Motor neuron (in vitro differentiated cells): ENCODE measurements at places on chromosomes 12 and 14. TPM values are rescaled to one million over a fixed set of nuclear protein-coding genes. Genes with fewer than 3 reads are reported as not detected.

Gene CACNA1C
- 8.5 and 12.2 TPM in 2 replicates for total RNA-seq

Gene FOXN4
- not detected in 2 replicates for total RNA-seq

Gene LYZ
- total RNA-seq = 0.13 TPM in 1 of 2 replicates, not detected in the other

Gene GPR68
- 3.1 and 3.3 TPM in 2 replicates for total RNA-seq

Gene GPR65
- total RNA-seq = 0.24 TPM in 2 replicates

Gene FAIM2
- total RNA-seq = 3.0 and 4.2 TPM in 2 replicates

Gene ZNF385A
- total RNA-seq = 1.3 and 1.4 TPM in 2 replicates

Gene NTF3
- 1.1 and 2.5 TPM in 2 replicates for total RNA-seq

Gene SOAT2
- 0.81 and 1.8 TPM in 2 replicates for total RNA-seq

Gene LRFN5
- total RNA-seq = 19.3 and 23.3 TPM in 2 replicates

Gene TAS2R50
- 7.2 and 8.7 TPM in 2 replicates for total RNA-seq

Gene GOLGA3
- 45.6 and 56.1 TPM in 2 replicates for total RNA-seq

Gene BEGAIN
- 2.2 and 4.1 TPM in 2 replicates for total RNA-seq

Gene FAM90A1
- total RNA-seq = 0.76 and 1.7 TPM in 2 replicates

Gene ATP6V1D
- total RNA-seq = 149 and 152 TPM in 2 replicates

Gene NFE2
- total RNA-seq = 0.43 and 0.83 TPM in 2 replicates

Gene MUCL1
- total RNA-seq = not detected in 2 replicates

Gene VRTN
- total RNA-seq = 1.0 TPM in 1 of 2 replicates, not detected in the other

Gene CAPZA3
- not detected in 2 replicates for total RNA-seq

Gene EFS
- 1.6 and 2.0 TPM in 2 replicates for total RNA-seq

Gene ENTPD5
- 5.3 and 5.7 TPM in 2 replicates for total RNA-seq

Gene KLRC4
- not detected in 2 replicates for total RNA-seq

Gene AHNAK2
- total RNA-seq = 1.3 and 1.7 TPM in 2 replicates

Gene ERG28
- 23.0 and 26.2 TPM in 2 replicates for total RNA-seq

Gene TTC6
- total RNA-seq = 4.6 and 7.2 TPM in 2 replicates

Gene BLTP3B
- 20.5 and 21.8 TPM in 2 replicates for total RNA-seq

Gene NPFF
- total RNA-seq = 0.78 TPM in 1 of 2 replicates, not detected in the other

Gene NRIP2
- total RNA-seq = 2.7 and 3.1 TPM in 2 replicates

Gene TTC9
- total RNA-seq = 5.5 and 5.7 TPM in 2 replicates

Gene GUCY2C
- not detected in 2 replicates for total RNA-seq

Gene ASIC1
- total RNA-seq = 11.3 and 12.6 TPM in 2 replicates

Gene P2RX2
- total RNA-seq = 0.62 and 0.63 TPM in 2 replicates

Gene FGD6
- 19.5 and 22.3 TPM in 2 replicates for total RNA-seq

Gene GPR132
- total RNA-seq = 0.14 and 0.46 TPM in 2 replicates

Gene CDCA3
- 4.8 and 5.9 TPM in 2 replicates for total RNA-seq

Gene PIWIL1
- total RNA-seq = not detected in 2 replicates

Gene MIP
- 2.7 and 3.6 TPM in 2 replicates for total RNA-seq

Gene C1QL4
- 16.7 and 25.4 TPM in 2 replicates for total RNA-seq

Gene ENDOU
- 0.14 and 0.33 TPM in 2 replicates for total RNA-seq

Gene OR4K13
- 0.69 TPM in 1 of 2 replicates, not detected in the other for total RNA-seq

Gene CMKLR1
- 0.09 and 0.96 TPM in 2 replicates for total RNA-seq

Gene EML5
- not detected in 2 replicates for total RNA-seq

Gene FGF6
- not detected in 2 replicates for total RNA-seq

Gene ADCY4
- total RNA-seq = 0.71 and 0.88 TPM in 2 replicates

Gene SLC7A7
- 2.3 and 2.7 TPM in 2 replicates for total RNA-seq

Gene ANKRD33
- total RNA-seq = 1.2 TPM in 1 of 2 replicates, not detected in the other

Gene ACOT6
- total RNA-seq = 0.36 TPM in 1 of 2 replicates, not detected in the other

Gene SIX6
- not detected in 2 replicates for total RNA-seq

Gene LBHD2
- not detected in 2 replicates for total RNA-seq

Gene JAG2
- 6.9 and 11.4 TPM in 2 replicates for total RNA-seq

Gene ARHGDIB
- total RNA-seq = 0.11 and 0.75 TPM in 2 replicates

Gene NOPCHAP1
- 7.4 and 10.9 TPM in 2 replicates for total RNA-seq

Gene C2CD5
- 39.0 and 39.1 TPM in 2 replicates for total RNA-seq

Gene TROAP
- 1.9 and 3.7 TPM in 2 replicates for total RNA-seq
